ENCODE measurements at places on chromosomes 7 and 10.

DNA sequence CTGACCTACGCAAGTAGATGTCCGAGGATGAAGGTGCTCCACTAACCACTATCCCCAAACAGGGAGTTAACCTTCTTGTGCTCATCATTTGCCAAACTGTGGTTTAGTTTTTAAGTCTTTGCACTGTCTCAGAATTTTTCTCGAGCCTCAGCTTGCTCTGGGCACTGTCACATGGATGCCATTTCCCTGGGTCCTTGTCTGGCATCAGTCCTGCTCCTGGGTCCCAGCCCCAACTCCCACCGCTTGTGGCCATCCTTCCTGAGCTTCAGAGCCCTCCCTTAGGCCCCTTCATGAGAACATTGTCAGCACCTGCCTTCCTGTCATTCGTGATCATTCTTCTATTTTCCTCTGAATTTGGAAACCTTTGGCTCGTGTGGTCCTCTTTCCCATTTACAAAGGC lies 33.8 kb downstream of the C10orf71 start:
- DNase-seq: no peak

- DNase-seq: no peak
These were observed 36.2 kb upstream of the USP6NL start for GRCh38 chr10:11647676-11648075.

DNA sequence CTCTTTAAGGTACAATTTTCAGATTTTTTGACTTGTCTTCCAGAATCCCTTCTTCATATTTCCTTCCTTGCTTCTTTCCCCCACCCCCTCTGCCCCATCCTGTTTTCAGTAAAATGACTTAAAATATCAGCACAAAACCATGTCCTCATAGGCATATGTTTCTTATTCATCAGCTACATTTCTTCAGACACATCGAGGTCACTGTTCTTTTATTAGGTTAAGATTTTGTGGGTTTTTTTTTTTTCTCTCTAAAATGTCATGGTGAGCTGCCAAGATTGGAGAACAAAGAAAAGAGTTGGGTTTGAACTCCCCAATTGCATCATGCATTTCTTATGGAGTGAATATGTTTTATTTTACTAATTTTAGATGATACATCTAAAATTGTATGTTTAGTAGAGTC lies 35.8 kb downstream of the LAMB4 start:
- DNase-seq: peak; percentile 51

DNA sequence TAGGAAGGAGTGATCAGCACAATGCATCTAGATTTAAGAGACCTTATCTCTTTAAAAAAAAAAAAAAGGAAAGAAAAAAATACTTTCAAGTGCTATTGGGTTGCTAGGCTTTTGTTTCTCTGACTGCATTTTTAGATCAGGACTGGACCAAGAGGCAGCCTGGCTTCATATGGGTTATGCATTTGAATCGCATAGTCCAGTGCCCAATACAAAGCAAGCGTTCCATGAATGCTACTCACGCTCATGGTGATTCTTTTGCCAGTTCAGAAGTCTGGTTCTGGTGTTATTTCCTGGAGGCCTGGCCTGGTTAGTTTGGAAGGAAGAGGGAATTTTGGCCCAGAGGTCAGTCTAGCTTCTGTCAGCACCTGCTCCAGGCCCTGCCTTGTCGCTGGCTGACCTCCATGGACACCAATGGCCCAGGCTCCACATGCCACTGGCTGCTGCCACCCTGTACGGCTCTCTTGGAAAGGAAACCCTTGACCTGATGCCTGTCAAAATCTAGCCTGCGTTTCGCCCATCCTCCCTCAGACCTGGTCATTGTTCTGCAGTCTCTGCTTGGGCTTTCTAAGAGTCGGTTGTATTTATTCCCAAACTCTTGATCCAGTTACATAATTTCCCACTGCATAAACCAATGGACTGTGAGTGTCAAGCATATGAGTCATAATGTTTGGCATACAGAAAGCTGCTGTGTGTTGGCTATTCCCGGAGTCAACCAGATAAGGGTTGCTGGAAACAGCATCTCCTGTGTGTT lies 74.3 kb upstream of the MKX start:
- DNase-seq: peak; percentile 76

DNA sequence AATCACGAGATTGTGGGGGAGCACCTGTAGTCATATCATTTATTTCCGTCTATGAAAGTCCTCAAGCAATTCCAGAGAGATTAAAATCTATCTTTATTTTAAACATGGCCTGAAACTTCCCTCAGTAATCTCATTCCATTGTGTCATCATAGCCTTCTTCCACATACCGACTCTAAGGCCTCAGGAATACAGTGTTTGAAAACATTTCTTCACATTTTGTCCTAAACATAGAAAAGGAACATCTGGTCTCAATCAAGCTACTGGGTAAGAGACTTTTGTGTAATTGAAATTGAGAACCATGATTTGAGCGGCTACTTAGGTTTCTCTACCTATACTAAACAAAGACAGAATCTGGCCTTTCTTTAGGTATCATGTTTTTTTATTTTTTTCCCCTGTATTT lies 78.0 kb upstream of the ELMO1 start:
- peak; percentile 35 for DNase-seq

- no peak for DNase-seq
These were observed 355.9 kb downstream of the KCNMA1 start for GRCh38 chr10:77281719-77282118.

- no peak for DNase-seq
These were observed 2.4 kb upstream of the PRR15 start for GRCh38 chr7:29561271-29561670.

DNA sequence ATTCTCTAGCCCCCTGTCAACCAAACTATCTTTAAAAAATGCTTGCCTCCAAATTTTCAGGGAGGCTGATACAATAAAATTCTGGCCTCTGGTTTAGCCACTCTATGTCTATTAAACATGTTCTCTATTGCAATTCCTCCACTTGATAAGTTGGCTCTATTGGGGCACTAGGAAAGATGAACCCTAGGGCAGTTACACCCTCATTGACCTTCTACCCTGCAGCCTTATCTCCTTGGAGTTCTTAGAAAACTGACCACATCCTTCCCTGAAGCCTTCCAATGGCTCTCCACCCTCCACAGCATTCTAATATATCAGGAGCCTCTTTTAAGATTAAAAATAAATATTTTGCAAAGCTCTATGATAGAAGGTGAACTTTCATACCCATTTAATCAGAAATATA lies 30.6 kb downstream of the SVOPL start:
- DNase-seq: no peak

- no peak for DNase-seq
These were observed 704 bp downstream of the ZNRF2 start for GRCh38 chr7:30285067-30285535.

DNA sequence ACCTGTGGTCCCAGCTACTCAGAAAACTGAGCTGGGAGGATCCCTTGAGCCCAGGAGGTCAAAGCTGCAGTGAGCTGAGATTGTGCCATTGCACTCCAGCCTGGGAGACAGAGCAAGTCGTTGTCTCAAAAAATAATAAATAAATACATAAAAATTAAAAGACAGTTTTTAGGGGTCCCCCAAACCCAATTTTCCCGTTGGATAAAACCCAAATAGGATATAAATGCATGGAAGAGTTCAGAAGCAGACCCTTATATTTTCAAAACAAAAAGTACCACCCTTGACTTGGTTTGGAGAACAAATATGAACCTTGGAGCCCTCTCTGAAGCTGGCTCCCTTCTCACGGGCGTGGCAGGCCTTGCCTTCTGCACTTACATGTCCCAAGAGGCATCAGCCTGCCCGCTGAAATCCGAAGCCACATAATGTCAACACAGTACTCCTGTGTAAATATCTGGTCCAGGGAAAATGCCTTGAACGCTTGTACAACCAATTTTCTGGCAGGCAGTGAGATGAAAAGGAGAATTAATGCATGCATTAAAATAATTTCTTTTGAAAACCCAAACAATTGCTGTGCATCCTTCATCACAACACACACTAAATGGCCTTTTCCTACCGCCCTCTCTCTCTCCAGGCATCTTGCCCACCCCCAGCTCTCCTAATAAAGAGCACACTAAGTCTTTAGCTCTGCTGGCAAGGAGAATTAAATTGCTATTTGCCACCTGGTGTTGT lies 46.4 kb upstream of the PARD3 start:
- DNase-seq: peak; percentile 79

DNA sequence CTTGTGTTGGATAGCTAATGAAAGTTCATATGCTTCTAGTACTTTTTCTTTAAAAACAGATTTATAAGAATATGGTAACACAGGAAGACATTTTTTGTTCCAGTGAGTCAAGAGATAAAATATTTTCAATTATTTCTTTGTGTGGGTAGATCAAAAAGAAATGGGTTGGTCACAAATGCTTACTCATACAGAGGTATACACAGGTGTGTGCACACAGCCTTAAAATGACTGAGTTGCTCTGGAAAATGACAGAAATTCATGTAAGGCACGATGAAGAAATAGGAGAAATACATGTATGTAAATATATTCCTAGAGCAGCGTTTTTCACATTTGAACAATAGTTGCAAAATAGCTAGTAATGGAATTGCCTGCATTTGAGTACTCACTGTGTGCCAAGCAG lies 66.0 kb downstream of the ST7 start:
- DNase-seq: no peak

DNA sequence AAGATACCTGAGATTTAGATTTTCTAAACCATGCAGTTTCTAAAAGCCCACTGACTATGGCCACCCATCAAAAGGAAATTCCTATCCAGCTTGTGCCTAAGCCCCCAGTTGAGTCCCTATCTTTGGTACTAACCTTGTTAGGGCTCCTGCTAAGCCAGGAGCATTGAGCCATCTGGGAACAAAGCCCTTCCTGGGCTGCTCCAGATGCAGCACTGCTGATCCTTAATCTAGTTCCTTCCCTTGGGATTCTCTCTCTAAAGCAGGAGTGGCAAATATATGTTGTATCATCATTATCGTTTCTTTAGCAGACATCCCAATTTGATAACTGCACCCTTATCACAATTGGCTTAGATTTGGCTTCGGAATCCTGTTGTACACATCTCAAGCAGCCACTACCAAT lies 24.7 kb upstream of the PDLIM1 start:
- no peak for DNase-seq

GRCh38 chr7:73954181-73954580 lies 73.8 kb upstream of the ELN start:
- DNase-seq: no peak

DNA sequence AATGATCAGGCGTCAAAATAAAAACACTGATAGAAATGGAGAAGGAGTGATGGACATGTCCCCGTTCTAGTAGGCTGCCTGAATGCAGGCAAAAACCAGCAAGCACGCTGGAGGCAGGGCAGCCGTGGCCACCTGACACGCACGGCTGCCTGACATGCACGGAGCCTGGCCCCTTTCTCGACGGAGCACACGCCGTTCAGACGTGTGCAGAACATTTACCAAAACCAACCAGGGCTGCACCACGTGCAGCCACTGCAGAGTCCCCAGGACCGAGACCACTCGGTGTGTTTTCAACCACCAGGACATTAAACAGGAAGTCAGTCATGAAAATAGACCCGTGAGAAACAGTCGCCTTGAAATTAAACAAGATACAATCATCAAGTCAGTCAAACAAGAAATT lies 61.9 kb upstream of the NKX6-2 start:
- DNase-seq: no peak

GRCh38 chr7:30170476-30171205 lies 35.9 kb downstream of the MTURN start:
- DNase-seq: peak; percentile 43

DNA sequence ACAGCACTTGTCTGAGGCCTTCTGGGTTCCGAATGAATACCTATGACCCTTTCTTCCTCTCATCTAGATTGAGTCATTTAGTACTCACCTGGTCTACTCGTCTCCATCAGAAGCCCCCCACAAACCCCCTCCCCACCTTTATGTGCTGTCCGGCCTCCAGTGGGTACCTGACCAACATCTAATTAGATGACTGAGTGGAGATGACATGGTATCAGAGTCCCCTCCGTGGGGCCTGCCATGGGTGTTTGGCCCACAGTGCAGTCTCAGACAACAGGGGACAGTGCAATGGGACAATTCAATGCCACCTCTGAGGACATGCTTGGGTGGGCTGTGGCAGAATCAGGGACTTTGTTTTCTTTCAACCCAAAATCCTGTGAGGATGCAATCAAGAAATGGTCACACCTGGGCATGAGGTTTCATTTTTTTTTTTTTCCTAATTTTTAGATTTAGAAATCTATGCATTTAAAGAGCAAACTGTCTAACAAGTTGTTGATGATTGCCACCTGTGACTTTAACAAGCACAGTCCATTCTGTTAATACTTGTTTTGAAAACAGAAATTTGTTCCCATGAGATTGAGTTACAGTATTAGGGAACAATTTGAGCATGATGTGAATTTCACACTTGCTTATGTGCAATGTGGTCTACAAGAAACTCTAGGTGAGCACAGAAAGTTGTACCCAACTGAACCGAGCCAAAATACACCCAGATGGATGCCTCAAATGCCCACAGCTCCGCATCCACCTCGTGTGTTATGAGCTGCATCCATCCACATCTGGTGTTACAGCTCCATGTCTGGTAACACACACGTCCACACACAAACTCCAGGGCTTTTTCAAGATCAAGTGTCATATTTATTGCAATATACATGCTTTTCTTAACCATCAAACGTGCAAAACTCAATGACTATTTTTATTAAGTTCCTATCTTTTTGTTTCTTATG lies 27.5 kb downstream of the GPRIN2 start:
- DNase-seq: no peak

- DNase-seq: no peak
These were observed 2.8 kb downstream of the DUSP5 start for GRCh38 chr10:110500515-110500905.

DNA sequence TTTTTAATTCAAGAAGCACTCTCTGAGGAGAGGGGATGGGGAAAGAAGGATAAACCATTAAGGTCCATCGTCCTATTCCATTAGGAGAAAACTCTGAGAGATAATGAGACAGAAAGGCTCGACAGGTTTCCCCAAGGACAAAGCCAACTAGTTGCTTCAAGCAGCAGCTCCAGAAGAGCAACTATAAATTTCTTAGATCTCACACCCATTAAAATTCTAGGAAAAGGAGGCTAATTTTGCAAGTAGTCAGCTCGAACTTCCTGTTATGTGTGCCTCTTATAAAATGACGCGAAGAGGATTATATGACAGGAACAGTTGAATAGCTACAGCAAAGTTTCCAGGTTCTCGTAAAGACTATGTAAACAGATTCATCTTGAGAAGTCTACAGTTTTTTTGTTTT lies 52.0 kb upstream of the ST8SIA6 start:
- DNase-seq: no peak

DNA sequence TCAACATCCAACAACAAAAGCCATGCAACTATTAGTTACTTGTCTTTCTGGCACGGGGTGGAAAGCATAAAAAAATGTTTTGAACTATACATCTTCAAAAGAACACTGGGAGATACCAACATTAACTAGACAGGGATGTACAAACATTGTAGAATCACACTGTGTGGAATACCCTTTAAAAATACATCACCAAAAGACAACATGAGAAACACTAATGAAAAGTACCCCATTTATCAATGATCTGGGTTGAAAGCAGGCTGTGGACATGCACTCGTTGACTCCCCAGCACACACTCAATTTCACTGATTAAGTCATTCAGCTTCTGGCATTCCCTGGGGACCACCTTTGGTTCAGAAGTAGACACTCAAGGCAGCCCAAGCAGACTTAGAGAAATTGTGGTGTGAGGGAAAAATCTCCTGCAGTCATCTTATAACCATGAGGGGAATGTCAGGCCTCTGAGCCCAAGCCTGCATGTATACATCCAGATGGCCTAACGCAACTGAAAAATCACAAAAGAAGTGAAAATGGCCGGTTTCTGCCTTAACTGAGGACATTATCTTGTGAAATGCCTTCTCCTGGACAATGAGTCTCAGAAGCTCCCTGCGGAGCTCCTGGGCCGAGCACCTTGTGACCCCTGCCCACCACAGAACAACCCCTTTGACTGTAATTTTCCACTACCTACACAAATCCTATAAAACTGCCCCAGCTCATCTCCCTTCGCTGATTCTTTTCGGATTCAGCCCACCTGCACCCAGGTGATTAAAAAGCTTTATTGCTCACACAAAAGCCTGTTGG lies 53.0 kb downstream of the CACUL1 start:
- no peak for DNase-seq

All from H4 (cell line).